T-helper 9 cell (primary cell): ENCODE measurements at places on chromosomes 2 and 18.

- no peak for DNase-seq
Measured at GRCh38 chr2:234588054-234588430, 91.2 kb upstream of the ARL4C start.

DNA sequence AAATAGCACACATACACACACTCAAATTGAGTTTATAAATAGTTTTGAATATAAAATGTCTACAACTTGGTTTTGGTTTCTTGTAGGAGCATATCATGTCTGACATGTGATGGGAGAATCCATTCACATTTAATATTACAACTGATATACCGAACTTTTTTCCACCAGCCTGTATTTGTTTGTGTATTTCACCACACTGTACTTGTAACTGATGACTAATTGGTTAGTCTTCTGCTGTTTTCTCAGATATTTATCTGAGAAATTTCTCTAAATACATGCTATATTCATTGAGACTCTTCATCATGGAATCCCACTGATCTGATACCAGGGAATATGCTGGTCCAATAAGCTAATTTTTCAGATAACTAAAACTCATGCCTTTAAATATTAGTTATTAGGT, 56.3 kb upstream of the UBXN4 start:
- no peak for DNase-seq

DNA sequence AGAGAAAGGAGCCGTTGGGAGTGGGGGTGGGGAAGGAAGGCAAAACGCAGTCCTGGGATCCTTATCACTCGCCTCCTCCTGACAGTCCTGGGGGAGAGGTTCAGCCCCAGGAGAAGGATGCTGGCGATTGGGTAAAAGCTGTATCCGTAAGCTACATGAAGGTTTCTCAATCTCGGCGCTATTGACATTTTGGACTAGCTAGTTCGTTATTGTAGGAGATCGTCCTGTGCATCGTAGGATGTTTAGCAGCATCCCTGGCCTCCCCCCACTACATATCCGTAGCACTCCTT, 511 bp upstream of the TP53I3 start:
- no peak for DNase-seq

DNA sequence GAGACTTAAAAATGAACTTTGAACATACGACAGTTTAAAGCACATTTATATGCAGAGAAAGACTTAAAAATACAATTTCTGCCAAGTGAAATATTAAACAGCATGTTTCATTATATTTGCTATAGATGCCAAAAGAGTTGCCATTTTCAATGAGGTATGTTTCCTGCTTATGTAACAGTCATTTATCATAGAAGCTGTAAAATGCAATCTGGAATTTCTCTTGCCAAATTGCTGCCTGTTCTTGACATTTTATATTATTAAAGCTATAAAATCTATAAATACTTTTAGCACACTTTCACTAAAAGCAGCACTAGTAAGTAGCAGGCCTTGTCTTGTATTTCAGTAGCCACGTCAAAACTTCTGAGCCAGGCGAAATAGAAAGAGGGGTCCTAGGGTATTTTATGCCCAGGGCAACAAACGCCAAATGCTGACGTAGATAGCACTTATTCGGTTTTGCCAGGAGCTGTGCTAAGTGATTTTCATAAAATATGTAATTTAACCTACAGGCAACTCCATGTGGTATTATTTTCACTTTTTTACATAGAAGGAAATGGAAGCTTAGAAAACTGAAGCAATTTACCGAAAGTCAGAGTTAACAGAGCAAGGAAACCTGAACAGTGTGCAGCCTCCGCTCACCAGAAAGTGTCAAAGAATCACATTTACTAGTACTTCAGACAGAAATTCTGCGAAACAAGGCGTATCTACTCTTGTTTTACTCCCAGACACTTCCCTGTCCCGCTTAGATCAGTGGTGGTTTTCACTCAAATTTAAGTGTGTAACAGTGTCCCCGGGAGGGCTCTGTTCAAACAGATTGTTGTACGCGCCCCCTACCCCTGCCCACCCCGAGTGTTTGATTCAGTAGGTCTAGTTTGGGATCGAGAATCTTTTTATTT, 1.2 kb upstream of the CYP20A1 start:
- DNase-seq, result no peak

GRCh38 chr2:211349031-211349430, 792.6 kb downstream of the CPS1 start:
- DNase-seq, result no peak

DNA sequence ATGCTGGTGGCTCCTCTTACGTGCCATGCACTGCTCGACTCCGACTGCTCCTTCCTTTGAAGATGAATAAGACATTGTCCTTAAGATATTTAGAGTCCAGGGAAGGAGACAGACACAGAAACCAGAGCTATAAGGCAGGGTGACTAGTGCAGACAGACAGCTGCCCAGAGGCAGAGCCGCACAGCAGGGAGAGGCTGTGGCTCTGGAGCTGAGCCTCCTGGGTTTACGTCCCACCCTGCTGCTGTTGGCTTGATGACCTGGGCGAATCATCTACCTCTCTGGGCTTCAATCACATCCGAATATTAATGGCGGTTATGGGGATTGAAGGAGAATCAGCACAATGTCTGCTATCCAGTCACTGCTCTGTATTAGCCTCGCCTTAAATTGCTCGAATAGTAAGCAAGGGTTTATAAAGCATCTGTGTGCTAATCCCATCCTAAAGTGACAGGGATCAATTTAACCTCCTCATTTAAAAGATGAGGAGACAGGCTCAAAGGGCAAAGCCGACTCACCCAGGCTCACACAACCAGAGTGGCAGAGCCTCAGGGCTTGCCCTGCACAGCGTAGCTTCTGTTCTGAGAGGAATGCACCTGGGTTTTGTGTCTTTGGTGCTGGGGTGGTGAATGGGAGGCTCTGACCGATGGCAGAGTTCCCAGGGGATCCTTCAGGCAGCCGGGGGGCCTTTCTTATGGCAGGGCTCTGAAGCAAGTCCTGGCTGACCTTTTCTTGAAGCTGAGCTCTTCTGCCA, 284.1 kb downstream of the MYCN start:
- no peak for DNase-seq

DNA sequence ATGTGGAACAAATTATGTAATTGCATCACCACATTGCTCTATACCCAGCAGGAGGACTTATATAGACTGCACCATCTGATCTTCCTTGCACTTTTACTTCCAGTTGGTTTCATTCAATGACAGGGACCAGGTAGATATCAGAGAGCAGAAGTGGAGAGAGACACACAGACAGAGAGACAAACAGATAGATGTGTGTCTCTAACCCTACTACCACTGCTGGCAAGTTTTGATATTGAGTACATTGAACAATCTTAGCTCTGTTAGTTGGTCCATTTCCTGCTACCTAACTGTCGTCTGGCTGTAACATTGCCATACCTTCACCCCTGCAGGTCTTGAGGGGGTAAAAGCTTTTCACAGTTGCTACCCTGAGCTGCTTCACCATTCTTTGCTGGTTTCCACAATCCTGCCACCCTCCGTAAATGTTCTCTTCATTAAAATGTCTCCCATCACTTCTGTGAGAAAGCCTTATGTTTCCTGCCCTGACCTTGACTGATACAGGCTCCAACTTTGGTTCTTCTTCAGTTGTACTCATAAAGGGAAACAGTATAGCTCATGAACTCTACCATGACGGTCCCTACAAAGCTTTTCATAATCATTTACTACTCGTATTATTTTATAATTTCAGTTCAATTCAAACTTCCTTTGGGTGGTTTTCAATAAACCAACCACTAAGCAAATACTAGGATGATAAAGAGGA, 62.3 kb upstream of the ITGA4 start:
- DNase-seq, result no peak

GRCh38 chr2:106104332-106105062, 89.6 kb downstream of the UXS1 start:
- peak; percentile 43 for DNase-seq

GRCh38 chr18:57542126-57542525, 44.4 kb downstream of the FECH start:
- no peak for DNase-seq

DNA sequence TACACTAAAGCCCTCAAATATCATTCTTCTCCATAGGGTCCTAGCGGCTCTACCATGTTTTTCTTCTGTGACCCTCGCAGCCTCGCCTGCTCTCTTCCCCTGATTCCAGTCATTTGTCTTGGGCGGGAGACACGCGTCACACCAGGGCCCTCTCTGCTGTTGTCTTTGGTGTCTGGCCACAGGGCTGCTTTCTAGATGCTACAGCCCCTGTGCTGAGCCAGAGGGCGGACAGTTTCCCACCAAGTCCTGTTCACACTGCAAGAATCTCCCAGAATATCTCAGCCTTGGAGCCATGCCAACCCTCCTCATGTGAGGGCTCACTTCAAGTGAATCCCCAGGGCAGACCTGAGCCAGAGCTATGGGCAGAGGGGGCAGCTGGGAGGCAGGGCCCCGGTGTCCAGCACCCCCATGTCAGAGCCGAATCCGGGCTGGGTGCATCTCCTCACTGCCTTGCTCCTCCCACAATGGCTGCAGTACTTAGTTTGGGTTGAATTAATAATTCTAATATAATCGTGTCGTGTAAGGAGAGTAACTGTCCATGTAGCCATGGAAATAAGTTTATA, 42.1 kb downstream of the DIPK1C start:
- no peak for DNase-seq

- no peak for DNase-seq
Measured at GRCh38 chr2:28445448-28446258, 50.2 kb upstream of the PLB1 start.

GRCh38 chr2:211477537-211478275, 921.3 kb downstream of the CPS1 start:
- no peak for DNase-seq

DNA sequence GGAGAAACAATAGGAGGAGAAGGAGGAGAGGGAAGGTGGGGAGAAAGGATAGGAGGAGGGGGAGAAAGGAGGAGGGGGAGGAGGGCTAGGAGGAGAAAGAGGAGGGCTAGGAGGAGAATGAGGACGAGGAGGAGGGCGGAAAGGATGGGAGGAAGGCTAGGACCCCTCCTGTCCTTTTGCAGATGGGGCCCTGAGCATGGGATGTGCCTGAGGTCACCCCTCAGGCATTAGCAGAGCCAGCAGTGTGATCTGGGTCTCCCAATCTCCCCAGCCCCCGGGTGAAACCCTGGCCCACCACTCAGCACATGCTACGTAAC, 601 bp upstream of the ANO7 start:
- no peak for DNase-seq

DNA sequence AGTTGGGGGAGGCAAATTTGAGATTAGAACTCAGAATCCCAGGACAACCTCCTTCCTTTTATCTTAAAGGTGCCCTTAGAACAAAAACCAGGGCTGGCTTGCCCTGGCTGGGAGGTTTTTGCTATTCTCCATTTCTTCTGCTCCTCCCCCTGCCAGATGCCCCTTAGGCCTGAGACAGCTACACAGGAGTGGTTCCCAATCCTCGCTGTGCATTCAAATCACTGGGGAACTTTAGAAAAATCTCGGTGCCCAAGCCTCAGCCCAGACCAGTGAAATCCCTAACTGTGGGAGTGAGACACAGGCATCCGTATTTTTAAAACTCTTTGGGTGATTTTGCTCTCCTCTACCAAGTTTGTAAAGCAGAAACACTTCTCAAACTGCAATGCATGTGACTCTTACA, 38.8 kb downstream of the LBH start:
- DNase-seq, result no peak

DNA sequence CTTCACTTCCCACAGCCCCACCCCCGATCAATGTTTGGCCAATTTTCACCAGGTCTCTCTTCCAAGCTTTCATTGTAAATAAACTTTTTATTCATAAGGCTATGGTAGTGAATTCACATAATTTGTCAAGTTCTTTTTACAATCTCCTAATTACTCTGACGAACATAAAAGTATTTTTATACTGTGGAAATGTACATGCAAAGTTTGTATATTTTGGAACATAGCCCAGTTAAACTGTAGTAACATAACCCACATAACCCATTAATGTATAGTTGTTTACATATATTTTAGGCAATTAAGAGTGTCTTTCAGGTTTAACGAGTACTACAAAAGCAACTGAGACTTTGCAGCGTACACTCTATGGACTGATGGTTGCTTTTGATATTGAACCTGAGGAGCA, 228.3 kb upstream of the ERBB4 start:
- no peak for DNase-seq

GRCh38 chr2:220446106-220446712, 818.8 kb downstream of the SLC4A3 start:
- no peak for DNase-seq

DNA sequence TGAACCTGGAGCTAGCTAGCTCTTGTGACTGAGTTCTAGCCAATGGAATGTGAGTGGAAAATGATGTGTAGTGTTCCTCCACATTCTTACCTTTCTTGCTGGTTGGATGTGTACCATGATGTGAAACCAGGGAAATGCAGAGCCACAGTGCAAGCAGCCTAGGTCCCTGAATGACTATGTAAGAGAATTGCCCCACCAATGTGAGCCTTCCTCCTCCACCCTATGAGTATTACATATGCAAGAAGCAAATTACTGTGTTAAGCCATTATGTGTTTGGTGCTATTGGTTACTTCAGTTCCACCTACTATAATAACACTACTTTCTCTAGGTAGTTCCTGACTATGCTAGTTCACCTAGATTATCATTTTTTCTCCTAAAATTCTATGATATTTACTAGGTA, 39.6 kb downstream of the LCLAT1 start:
- DNase-seq, result no peak

DNA sequence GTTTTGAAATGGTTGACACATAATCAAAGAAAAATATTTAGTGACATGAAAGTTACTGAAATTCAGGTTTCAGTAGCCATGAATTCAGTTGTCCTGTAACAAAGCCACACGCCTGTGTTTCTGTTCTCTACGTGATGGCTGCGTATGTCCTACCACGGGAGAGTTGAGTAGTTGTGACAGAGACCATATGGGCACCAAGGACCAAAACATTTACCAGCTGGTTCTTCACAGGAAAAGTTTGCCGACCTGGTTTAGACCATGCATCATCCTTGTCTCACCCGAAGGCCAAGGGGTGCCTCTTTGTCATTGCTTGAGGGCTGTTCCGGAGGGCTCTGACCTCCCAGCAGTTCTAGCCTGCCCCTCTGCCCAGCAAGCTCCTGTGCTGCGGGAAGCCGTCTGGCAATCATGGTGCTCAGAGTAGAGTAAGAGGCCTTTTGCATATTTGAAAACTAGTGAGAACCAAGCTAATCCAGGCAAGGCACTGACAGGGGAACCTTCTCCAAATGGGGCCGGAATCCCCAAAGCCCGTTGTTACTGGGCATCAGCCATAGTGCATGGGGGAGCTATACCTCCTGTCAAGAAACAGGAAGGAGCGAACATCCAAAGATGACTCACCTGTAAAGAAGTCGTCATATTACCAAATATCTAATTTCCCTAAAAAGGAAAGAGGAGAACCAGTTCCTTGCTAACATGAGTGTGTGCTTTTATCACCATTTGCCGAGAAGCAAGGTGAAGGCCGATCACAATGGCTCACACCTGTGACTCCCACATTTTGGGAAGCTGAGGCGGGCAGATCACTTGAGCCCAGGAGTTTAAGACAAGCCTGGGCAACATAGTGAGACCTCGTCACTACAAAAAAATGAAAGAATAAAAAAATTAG, 92.6 kb upstream of the RAB12 start:
- DNase-seq, result no peak

DNA sequence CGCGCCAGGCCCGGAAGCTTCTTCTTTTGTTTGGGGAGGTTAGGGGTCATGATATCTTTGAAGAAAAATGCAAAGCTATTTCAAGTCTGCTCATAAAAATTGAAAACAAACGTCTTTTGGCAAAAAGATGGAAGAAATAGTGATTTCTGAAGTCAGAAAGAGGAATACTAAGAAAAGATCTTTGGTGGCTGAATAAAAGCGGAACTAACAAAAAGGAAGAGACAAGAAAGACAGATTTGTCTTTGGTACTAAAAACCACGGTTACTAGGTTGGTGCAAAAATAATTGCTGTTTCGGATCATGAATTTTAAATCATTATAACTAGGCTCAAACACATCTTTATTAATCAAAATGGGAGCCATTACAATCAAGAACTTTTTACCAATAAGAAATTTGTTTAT, 164.6 kb upstream of the TRIB2 start:
- no peak for DNase-seq
